Endodermal cell (in vitro differentiated cells): ENCODE measurements at places on chromosomes 12 and 14.

GRCh38 chr14:90649083-90649482, 167.1 kb downstream of the TTC7B start:
- DNase-seq: no peak

- DNase-seq: no peak
Measured at GRCh38 chr12:6358881-6359280, 16.5 kb downstream of the SCNN1A start.

DNA sequence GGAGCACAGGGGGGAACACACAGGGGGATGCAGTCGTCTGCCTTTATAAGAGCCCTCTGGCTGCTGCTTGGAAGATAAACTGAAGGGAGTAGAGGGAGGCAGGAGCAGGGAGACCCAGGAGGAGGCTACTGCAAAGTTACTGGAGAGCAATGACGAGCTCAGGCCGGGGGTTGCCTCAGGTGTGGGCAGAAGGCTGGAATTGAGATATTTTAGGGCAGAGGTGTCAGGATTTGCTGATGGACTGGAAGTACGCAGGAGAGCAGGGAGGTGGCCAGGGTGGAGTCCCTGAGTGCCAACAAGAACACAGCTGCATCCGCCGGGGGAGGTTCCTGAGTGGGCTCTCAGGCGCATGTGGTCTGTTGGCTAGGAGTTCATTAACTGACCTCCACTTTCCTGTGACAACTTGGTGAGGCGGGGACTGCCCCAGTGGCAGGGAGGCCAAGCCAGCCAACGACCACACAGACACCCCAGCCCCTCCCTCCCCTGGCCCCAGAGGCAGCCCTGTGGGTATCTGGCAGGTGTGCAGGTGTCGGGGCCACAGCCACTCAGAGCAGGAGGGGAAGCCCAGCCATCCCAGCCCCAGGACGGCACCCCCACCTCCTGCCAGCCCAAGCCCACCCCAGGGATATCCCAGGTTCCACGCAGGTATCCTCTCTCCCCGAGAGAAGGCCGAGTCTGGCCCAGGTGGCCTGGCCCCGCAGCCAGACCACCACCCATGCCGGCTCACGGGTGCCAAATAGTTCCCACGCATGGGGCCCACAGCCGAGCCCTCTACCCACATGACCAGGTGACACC, 85.4 kb downstream of the NCOR2 start:
- no peak for DNase-seq

- no peak for DNase-seq
Measured at GRCh38 chr12:66047411-66048021, 83.0 kb downstream of the LLPH start.

GRCh38 chr14:80425686-80426085, 214.4 kb upstream of the DIO2 start:
- no peak for DNase-seq

GRCh38 chr14:51382506-51382905, 142.5 kb downstream of the TMX1 start:
- DNase-seq: no peak

DNA sequence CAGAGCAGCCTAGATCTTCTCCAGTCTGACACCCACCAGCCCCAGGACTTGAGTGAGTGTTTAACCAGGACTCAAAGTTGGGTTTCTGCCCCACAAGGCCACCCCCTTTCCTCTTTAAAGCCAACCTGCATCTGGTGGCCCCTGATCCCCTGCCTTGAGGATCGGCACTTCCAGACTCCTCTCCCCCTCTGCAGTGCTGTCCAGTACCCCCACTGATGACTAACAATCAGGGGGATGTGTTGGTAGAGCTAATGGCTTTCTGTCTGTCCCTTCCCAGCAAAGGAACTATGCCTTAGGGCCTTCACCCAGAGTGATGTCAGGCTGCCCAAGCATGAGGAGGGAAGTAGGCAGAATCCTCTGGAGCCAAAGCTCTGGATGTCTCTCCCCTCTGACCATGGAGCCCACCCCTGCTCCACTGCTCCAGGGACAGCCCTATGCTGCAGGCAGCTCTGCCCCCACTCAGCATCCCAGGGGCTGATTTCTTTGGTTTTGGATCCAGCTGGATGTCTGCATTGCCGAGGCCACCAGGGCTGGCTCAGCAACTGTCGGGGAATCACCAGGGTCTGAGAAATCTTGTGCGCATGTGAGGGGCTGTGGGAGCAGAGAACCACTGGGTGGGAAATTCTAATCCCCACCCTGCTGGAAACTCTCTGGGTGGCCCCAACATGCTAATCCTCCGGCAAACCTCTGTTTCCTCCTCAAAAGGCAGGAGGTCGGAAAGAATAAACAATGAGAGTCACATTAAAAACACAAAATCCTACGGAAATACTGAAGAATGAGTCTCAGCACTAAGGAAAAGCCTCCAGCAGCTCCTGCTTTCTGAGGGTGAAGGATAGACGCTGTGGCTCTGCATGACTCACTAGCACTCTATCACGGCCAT, 42.9 kb downstream of the DAD1 start:
- DNase-seq: peak; percentile 63

DNA sequence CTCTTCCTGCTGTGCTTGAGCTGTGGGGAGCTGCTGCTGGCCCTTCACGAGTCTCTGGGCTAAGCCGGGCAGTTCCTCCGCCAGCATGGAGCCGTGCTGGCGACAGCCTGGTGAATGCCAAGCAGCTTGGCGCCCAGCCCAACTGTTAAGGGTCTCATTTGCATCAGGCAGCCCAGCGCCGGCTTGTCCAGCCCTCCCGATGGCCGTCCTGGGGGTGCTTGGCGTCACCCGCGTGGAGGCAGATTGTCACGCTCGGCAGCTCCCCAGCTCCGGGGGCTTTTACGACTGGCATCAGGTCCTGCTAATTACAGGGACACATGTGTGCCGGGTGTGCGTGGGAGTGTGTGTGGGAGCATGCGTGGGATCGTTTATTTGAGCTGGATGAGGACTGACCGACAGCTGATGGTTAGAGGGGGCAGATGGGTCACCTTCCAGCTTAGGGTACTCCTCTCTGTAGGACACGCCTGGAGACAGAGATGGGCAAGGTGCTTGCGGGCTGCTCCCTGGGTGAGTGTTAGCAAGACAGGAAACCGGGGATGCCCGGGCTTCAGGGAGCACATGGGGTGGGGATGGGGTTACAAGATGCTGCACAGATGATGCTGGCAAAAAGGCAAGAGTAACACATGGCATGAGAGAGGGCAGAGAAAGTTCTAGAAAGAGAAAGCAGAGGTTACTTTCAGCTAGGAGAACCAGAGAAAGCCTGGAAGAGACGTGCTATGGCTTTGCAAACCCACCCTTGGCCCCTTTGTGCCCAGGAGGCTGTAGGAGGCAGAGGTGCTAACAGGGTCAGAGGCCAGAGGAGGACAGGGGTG, 64.1 kb downstream of the KIF26A start:
- DNase-seq: no peak

- no peak for DNase-seq
Measured at GRCh38 chr14:67077921-67078320, 111.3 kb upstream of the GARIN2 start.

GRCh38 chr12:98401427-98401826, 114.0 kb upstream of the TMPO start:
- no peak for DNase-seq

DNA sequence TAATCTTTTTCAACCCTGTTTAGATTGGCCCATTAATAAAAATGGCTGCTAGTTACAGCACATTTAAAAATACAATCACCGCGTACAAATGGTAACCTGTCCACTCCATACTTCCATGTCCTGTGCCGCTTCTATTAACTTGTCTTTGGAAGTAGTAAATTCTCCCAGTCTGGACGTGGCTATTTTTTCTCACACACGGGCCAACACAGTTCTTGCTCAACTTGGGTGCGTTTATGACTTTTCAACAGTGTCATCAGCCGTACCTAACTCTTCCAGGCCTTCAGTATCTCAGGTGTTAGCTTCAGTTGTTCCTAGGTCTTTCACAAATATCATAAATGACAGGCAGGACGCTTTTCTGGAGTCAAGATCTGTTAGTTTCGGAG, 475 bp upstream of the PCNX1 start:
- no peak for DNase-seq

GRCh38 chr14:75543253-75543652, 21.0 kb downstream of the BATF start:
- DNase-seq: no peak

- no peak for DNase-seq
Measured at GRCh38 chr14:61733972-61734371, 28.2 kb upstream of the SNAPC1 start.

DNA sequence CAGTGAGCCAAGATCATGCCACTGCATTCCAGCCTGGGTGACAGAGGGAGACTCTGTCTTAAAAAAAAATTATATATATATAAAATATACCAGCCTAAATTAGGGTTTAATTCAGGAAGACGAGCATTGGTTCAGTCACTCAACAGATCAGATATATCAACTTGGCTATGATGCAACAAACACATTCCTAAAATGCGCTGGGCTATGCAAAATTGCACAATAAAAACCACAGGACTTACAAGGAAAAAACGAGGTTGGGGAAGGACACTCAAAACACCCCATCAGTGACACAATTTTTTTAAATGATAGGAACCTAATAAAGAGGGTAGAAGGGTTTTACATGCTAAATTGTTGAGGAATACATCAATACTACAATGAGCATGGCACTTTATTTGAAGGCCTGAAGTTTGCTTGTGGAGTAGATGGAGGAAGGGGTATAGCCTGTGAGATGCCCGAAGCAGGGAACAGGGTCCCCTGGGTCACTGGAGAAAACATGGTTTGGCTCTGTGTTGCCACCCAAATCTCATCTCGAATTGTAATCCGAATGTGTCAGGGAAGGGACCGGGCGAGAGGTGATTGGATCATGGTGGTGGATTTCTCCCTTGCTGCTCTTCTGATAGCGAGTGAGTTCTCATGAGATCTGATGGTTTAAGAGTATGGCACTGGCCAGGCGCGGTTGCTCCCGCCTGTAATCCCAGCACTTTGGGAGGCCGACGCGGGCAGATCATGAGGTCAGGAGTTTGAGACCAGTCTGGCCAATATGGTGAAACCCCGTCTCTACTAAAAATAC, 71.2 kb downstream of the TNFAIP2 start:
- DNase-seq: no peak

DNA sequence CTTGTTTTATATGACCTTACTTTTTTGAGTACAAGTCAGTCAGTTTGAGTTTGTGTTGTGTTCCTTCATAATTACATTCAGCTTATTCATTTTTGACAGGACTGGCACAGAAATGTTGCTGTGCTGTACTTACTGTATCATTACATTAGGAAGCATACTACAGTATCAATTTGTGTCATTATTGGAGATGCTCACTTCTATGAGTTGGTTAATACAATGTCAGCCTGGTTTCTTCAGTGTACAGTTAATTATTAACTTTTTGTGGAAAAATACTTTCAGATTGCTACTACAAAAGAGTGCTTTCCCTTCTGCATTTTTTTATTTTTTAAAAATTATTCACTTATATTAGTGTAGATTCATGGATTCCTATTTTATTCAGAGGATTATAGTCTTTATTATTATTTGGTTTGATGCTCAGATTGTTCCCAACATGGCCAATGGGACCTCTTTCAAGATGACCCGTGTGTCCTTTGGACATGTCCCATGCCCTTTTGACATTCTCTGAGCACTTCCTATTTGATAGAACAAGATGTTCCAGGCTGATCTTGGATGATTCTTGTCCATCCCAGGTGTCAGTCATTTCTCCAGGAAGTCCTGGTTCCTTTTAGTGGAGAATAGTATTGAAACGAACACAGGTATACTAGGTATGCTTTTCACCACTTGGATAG, 66.6 kb downstream of the MON2 start:
- no peak for DNase-seq
